Right atrium auricular region (tissue), 2 donors: ENCODE measurements at places on chromosomes 3 and 15. TPM values are rescaled to one million over a fixed set of nuclear protein-coding genes. Genes with fewer than 3 reads are reported as not detected.

DNA sequence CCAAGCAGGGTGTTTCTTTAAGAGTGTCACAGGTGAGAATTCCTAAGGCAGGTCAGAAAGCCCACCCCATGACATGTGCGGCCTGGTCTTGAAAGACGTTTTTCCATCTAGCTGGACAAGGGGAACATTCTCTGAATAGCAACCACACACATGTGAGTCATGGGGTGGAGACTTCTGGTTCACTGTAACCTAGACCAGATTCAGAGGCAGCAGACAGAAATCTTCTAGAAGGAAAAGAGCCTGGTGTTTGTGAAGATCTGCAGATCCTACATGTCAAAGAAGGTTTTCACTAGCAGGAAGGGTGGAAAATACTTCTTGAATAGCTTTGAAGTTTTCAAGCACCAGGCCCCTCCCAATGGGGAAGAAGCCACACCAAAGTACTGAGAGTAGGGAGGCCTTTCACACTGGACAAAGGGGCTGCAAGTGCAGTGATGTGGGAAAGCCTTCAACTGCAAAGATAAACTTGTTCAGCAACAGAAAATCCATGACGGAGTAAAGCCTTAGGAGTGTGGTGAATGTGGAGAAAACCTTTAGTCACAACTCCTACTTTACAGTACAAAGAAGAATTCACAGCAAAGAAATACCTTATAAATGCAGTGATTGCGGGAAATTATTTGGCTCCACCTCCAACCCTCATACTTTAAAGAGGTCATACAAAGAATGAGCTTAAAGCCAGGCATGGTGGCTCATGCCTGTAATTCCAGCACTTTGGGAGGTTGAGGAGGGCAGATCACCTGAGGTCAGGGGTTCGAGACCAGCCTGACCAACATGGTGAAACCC, 17.6 kb downstream of the ADAM10 start:
- DNase-seq, result no peak

- no peak for DNase-seq
Measured at GRCh38 chr15:31557899-31558298, 231.3 kb downstream of the KLF13 start.

DNA sequence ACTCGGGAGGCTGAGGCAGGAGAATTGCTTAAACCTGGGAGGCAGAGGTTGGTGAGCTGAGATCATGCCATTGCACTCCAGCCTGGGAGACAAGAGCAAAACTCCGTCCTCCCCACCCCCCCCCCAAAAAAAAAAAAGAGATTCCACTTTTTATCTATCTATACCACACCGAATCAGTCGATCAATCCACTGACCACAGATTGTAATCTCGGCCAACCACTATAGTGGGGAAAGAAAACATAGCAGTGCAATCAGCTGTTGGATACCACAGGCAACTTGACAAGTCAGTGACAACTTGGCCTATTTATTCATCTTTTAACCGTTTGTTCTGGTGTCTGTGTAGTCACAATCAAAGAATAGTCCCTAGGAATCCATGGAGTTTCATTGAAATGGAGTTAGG, 299.2 kb downstream of the FHIT start:
- DNase-seq, result no peak

- DNase-seq, result no peak
Measured at GRCh38 chr3:141710888-141711616, 27.0 kb upstream of the RNF7 start.

- DNase-seq, result no peak
Measured at GRCh38 chr15:75815811-75816719, 27.2 kb upstream of the UBE2Q2 start.

DNA sequence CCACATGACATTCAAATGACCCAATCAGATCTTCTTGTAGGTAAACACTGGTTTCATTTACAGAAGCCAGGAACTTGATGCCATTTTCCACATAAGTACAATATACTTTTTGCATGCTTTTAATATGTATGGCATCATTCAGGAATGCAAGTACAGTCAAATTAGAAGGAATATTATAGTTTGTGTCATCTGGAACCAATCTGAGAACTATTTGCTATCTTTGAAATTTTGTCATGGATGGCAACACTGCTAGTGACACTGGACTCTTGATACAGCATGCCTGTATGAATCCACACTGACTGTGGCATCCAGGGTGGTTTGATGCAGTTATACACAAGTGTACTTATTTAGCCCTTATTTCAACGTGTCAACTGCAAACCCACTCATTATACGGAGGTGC, 141.6 kb downstream of the EBLN2 start:
- no peak for DNase-seq

DNA sequence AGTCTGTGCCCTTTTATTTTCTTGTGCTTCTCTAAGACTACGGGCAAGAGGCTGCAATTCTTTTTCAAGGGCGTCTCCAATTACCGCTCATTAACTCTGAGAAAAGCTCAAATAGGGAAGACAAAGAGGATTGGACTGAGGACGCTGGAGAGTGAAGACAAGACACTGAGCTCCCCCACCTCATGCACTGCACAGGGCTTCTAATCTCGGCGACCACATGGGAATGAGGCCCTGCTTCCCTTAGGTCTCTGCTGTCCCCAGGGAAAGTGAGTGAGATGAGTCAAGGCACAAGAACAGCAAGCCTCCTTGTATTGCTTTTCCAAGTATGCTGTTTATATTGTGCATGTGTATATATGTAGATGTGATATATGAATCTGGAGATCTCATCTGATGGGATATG, 392.2 kb upstream of the CFAP20DC start:
- no peak for DNase-seq

DNA sequence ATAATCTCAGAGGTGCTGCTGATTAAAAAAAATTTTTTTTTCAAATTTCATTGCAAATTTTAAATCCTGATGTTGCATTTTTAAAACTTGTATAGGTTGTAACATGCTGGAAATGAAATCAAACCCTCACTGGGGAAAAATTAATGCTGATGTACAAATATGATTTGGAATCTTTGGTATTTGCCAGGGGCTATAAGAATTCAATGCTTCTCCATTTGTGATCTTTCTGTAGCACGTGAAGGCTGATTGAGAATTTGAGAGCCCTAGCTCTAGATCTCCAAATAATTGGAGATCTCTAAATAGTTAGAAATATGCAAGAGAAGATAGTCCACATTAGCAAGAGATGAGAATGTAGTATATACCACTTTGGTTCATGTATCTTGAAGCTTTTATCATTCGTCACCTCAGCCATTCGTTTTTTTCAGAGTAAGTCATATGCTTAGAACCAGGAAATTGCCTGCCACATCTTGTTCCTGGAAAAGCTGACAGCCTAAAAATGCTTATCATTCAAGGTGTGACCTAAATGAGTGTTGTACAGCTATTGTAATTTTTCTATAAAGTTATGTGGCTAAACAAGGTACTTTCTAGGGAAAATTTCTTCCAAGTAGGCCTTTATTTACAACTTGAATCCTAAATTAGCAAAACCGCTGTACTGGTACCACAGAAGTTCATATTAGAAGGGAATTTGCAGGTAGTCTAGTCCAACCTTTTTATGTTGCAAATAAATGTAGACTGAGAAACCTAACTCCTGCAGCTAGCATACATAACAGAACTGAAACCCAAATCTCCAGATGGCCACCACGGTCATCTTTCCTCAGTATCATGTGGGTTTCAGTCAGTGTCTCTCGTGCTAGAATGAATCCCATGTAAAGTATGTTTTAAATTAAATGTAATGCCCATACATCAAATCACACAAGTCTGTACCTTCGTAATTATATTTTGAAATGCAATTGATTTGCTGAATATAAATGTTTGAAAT, 48.5 kb downstream of the FNDC3B start:
- no peak for DNase-seq

DNA sequence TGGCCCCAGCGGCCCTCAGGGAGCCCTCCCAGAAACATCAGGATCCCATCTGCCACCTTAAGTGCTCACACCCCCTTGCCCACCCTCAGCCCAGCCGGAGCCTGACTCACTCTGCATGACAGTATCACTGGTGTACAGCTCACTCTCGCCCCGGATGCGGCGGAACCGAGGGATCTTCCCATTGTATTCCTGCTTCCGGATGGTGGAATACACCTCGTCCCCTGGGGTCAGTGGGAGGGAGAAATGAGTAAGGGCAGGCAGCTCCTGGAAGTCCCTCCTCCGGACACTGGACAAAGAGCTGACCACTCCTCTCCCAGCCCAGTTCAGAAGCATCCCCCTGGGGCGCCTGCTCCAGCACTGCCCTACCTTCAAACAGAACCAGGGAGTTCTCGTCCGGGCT, 16.5 kb downstream of the SEMA7A start:
- no peak for DNase-seq

- no peak for DNase-seq
Measured at GRCh38 chr3:116057400-116058006, 387.8 kb downstream of the LSAMP start.

DNA sequence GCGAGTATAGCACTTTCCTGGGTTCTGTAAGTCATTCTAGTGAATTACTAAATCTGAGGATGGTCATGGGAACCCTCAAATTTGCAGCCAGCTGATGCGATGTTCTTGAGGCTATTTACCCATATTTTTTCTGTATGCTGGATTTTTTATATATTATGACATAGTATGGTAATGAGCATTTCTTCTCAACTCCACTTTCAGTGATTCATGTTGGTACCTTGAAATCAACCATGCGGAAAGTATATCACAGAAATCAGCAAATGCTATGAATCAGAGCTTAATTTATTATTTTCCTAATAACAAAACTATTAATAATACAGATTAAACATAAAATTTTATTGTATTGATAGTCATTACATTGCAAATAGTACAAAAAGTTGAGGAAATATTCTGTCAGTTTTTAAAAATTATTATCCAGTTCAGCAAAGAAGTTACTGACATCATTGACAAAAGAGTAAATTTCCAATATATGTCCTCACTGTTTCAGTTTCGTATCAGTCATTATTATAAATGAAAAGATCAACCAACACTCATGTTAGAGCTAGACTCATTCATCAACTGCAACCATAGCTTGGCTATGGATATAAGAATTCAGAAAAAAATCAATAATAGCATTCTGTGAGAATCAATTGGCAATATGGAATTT, 164.3 kb upstream of the SETMAR start:
- DNase-seq, result no peak

- DNase-seq, result no peak
Measured at GRCh38 chr15:39495871-39496840, 84.7 kb upstream of the THBS1 start.

- no peak for DNase-seq
Measured at GRCh38 chr15:70585707-70586034, 177.7 kb downstream of the UACA start.

- DNase-seq, result no peak
Measured at GRCh38 chr3:115704661-115705338, 81.5 kb downstream of the GAP43 start.

DNA sequence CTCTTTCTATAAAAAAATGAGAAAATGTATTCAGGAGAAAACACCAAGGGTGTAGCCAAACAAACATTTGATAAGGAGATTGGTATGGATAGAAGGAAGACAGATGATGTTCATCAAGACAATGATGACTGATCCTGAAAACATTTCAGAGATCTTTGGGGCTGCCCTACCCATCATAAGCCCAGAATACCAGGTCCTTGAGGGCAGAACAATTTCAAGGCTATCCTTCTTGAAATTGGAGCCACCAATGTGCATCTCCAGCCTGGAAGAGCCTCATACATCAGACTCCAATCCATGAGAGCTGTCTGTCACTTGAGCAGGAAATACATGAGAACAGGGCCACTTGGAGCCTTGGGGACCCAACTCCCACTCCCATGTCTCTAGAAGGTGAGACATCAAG, 89.5 kb upstream of the ANKRD28 start:
- DNase-seq, result no peak

DNA sequence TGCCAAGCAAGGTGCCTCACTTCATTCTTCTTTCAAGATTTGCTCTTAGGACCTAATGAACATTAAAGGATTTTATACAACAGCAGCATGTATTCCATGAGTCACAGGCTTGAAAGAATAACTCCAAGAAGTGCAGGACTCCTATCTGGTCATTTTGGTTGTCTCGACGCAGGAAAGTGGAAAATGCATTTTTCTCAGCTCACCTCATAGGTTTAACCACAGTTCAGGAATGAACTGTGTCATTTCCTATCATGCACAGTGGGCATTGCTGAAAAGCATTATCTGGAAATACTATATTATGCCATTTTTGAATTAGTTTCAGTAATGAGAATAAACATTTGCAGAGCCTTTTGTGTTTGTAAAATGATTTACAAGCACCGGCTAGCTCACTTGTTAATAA, 98.7 kb upstream of the BFSP2 start:
- no peak for DNase-seq

DNA sequence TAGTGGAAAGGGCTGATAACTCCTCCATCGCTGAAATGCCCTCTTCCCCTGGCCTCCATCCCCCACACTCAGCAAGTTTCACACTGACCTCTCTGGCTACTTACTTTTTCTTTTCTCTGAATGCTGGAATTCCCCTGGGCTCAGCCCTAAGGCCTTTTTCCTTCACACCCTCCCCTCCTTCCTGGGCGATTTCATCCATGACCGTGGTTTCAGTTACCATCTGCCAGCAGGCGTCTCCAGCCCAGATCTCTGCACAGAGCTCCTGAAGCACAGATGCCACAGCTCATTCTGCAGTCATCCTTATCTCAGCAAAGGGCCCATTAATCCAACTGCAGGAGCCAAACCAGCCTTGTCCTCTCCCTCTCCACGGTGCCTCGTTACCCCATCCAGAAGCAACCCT, 114.0 kb downstream of the RFTN1 start:
- no peak for DNase-seq

GRCh38 chr3:122255757-122256439, 69.2 kb upstream of the CSTA start:
- DNase-seq, result no peak

- peak; percentile 32 for DNase-seq
Measured at GRCh38 chr15:25728816-25729215, 134.3 kb downstream of the ATP10A start.

DNA sequence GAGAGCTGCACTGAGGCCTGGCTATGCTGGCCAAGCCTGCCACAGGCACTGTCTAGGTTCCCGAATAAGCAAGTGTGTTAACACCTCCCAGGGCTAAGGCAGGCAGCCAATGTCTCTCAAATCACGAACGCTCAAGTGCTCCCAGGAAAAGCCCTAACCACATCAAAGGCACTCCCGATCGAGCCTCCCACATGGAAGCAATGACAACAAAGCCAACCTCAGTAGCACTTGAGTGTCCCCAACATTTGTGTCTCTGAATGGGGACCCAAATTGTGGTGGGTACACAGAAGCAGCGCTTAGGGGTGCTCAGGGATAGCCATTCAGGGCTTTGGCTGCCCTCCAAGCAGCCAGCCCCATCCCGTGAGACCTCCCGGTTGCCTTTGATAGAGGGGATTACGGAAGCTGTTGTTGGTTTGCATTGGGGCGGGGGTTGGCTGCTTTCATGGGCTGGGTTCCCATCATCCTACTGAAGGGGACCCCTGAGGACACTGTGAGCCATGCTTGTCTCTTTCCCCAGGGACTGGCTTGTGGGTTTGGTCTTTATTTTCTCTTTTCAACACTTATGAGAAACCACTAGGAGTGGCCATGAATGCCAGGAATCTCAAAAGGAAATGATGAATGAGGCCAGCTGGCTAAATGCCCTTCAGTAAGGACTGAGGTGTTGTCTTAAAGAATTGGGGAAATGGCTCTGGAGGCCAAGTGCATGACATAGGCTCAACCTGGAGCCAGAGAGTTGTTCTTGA, 234.1 kb upstream of the FEZF2 start:
- no peak for DNase-seq

BSN gene
- 0.63 TPM for total RNA-seq

GOLGA8J gene
- not detected for total RNA-seq

DAZL gene
- total RNA-seq, result not detected

ITIH1 gene
- total RNA-seq, result not detected

FBXL2 gene
- total RNA-seq, result 2.0 TPM

GP5 gene
- not detected for total RNA-seq

ZKSCAN7 gene
- total RNA-seq, result 3.4 TPM
